Activated CD4-positive, alpha-beta memory T cell treated with anti-CD3 and anti-CD28 coated beads, Interleukin-2, amount 10 ng/mL, durations not matched to agents 7 days and 5 days (primary cell): ENCODE measurements at places on chromosomes 12 and 14.

DNA sequence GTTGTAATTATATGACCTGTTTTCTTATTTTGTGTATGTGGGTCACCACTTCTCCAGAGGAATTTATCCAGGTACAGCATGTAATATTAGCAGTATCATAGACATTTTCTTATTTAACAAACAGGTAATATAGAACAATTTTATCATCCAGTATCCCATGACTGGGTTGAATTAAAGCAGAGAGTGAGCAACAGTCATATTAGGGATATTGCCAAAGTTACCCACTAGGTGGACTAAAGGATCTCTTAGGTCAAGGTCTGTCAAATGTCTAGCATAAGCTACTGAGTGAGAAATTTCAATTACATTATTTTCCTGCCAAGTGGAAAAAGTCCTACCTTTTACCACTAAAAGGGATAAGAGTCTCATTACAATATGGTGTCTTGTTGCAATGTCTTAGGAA is 62.1 kb upstream of the TRIM9 start:
- no peak for DNase-seq

DNA sequence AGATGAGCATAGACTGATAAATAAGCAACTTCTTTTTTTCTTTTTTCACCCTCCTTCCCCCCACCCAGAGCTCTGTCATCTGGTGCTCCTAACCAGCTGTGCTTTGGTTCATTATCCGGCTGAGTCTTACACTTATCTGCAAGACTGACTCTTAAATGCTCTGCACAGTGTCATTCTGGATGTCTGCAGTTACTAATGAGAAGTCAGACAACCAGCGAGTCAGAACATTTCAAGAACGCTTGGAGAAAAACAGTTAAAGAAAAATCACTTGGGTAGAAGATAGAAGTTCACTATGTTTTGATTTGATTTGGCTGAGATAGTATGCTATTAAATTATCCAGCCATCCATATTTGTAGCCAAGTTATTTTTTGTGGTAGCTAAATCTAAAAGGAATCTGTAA is 328.9 kb upstream of the PRICKLE1 start:
- no peak for DNase-seq

- no peak for DNase-seq
Observed at GRCh38 chr12:128783129-128783574, 40.6 kb downstream of the SLC15A4 start.

DNA sequence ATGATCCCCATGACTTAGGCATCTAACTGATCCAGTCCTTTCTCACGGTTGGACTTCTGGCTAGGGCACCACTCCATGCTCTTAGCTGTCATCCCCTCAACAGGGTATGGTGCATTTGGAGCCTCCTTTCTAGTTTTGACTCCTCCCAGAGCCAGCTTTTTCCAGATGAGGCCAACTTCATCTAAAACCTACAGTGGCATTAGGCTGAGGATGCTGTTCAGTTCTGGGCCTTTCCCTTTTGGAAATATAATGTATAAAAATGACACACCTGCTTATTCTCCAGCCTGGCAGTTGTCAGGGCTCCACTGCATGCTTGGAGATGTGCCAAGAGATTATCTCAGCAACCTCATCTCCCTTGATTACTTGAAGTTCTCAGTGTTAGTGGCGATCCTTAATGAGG is 239.7 kb downstream of the EMP1 start:
- DNase-seq: no peak

GRCh38 chr14:102185360-102185759 is 45.7 kb downstream of the WDR20 start:
- no peak for DNase-seq

DNA sequence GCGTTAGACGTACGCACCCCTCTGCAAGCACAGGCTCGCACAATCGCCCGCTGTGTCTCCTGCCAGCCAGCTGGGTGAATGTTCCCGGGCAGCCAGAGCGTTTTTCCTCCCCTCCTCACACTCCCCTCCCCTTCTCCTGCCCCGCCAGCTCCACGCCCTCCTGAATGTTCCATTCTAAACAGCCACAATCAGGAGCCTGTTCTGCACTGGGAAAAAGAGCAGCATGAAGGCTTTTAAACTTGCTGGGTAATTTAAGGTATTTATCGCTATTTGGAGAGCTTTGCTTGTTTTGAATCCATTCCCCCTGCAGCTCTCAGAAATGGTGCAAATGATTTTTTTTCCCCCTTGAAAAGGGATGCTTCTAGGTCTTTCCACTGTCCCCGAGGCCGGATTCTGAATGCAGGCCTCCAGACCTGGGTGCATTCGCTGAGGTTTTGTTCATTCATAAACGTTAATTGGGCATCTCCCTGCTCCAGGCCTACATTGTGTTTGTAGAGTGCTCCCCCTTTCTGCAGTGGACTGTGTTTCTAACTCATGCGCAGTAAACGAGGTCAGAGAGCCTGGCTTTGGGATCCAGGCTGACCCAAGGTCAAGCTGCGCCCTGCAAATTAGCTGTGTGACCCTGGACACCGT is 212.5 kb downstream of the CHST11 start:
- no peak for DNase-seq

DNA sequence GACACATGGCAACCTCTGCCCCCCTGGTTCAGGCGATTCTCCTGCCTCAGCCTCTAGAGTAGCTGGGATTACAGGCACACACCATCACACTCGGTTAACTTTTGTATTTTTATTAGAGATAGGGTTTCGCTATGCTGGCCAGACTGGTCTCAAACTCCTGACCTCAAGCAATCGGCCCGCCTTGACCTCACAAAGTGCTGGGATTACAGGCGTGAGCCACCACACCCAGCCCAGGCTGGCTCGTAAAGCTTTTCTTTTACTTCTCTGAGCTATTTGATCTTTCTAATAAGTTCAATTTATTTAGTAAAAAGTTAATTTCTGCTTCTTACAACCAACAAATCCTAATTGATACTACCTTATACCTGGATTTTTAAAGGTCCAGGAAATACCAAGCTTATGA is 127.4 kb upstream of the KRR1 start:
- no peak for DNase-seq

- DNase-seq: no peak
Observed at GRCh38 chr14:106500571-106500970, 974.2 kb downstream of the TMEM121 start.

DNA sequence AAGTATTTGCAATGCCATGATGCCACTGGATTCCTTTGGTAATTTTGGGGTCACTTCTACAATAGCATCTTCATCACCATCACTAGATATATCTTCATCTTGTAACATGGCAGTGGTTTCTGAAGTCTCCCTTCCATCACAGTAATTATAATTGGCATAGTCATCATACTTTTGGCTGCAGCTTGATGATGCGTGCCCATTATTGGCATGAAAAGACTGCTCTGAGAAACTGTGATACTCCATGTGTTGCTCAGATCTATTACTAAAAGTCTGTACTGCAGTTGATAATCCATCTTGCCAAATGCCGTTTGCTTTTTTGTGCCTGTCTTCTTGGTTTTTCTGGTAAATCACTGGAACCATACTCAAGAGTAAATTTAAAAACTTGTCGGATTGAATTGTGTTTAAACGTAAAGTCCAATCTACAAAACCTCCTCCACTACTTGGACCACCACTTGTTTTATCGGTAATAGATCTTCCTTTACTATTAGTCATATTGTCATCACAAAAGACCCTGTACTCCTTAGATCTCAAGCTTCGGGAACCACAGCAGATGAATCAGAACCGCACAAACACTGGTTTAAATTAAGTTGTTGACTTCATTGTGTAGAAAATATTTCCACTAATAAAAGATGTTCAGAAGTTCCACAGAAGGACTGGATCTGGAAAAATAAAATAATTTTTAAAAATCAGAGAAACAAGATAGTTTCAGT is 29.9 kb downstream of the SLC41A2 start:
- no peak for DNase-seq
